ENCODE measurements at places on chromosomes 11 and 22. TPM values are rescaled to one million over a fixed set of nuclear protein-coding genes. Genes with fewer than 3 reads are reported as not detected.

Gene C22orf42
- total RNA-seq: 13.9 TPM

Gene CHEK1
- total RNA-seq: 52.7 TPM

Gene OR4S2
- not detected for total RNA-seq

Gene TTLL8
- not detected for total RNA-seq

DNA sequence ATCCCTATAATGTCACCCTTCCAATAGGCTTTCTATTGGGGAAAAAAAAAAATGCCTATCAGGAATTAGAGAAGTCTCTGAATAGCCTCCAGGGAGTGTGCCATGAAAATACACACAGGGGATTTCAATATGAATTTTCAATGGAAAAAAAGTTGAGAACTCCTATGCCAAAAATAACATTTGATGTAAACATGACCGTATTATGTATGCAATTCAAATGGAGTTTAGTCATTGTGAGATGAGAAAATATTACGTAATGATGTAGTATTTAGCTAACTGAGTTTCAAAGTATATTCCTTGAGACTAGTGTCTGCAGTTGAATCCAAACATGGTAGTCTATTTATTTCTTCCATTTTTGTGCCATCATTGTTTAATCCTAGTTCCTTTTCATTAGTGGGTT, 182.3 kb downstream of the BLID start:
- DNase-seq: no peak
